Lower leg skin (tissue), 4 donors: ENCODE measurements at places on chromosomes 7 and 10. TPM values are rescaled to one million over a fixed set of nuclear protein-coding genes. Genes with fewer than 3 reads are reported as not detected.

- no peak for DNase-seq
Observed at GRCh38 chr7:153657182-153657800, 394.9 kb upstream of the DPP6 start.

- DNase-seq: no peak
Observed at GRCh38 chr7:111676811-111677210, 114.5 kb upstream of the IMMP2L start.

- no peak for DNase-seq
Observed at GRCh38 chr10:28744069-28744768, 66.9 kb downstream of the BAMBI start.

- no peak for DNase-seq
Observed at GRCh38 chr7:138903186-138903820, 77.9 kb downstream of the KIAA1549 start.

DNA sequence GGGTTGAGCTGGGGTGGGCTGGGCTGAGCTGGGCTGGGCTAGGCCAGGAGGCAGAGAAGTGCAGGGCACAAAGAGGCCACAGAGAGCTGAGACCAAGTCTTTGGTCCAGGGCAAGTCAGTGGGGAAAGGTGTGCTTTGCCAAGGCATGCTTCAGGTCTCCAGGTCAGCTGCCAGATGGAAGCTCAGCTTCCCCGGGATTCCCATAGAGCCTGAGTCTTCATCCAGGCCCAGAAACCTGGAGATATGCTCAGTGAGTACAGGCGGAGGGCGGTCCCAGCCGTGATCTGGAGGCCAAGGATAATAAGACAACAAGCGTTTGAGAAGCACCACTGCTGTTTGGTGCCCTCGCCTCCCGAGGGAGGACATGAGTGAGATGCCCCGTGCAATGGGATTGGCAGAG, 4.7 kb upstream of the CALN1 start:
- DNase-seq: no peak

DNA sequence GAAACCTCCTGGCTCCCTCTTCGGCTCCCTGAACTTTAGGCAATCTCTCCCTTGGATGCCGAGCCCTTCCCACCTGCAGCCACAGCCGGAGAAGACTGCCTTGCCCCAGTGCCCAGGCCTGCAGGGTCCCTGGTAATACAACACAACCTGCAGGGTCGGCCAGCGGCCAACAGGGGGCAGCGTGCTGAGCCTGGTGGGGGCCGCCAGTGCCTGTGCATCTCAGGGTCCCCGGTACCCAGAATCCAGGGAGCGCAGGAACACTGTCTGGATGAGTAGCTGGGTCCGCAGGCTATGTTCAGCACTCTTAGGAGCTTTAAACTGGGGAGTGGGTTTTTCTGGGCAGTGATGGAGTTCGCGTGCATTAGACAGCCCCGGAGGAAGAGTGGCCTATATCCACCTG, 17.5 kb upstream of the C10orf71 start:
- no peak for DNase-seq

DNA sequence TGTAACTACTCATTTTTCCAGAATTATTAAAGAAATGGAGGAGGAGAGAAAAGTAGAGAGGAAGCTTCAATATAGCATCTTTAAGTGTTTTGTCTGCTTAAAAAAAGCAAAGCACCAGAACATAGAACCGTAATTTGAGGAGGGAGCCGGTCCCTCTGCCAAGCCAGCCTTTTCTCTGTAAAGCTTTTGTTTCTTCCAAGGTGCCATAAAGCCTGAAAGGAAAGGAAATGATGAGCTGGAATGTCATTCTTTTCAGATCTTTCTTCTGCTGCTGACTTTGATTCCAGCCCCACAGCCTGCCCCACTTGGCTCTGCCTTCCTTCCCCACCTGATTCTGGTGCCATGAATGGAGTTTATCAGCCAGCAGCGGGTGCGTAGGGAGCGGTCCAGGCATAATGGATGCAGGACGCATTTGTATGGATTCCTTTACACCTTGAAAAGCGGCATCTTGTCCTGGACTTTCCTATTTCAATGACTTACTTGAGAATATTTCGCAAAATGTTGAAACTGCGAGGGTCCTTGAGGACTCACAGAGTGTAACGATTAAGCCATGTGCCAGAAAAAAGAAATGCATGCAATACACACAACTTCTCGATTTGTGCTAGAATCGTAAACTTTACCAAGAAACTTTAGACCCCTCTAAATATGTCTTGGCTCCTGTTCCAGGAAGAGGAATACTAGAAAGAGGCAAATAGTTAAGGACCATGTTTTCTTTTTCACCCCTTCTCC, 569.5 kb upstream of the MGMT start:
- DNase-seq: no peak

DNA sequence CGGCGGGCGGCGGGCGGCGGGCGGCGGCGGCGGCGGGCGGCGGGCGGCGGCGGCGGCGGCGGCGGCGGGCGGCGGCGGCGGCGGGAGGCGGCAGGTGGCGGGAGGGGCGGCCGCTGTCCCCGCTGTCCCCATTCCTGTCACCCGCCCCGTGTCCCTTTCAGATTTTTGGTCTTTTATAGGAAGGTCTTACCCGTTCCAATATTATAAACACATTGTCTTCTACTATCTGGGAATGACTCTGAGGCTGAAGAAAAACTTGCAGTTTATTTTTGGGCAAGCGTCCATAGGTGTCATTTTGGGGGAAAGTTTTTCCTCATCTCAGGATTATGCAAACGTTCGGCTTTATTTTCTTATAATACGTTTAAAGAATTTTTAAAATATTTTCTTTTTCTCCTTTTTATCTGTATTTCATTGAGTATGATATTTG, 578 bp downstream of the ZNF713 start:
- no peak for DNase-seq

- no peak for DNase-seq
Observed at GRCh38 chr10:97426776-97427570, 982 bp downstream of the PGAM1 start.

- DNase-seq: no peak
Observed at GRCh38 chr7:43628431-43628830, 45.5 kb downstream of the STK17A start.

- peak; percentile 39 for DNase-seq
Observed at GRCh38 chr10:95333997-95334804, 43.4 kb upstream of the PDLIM1 start.

- peak; percentile 38 for DNase-seq
Observed at GRCh38 chr10:86757113-86757972, 924 bp downstream of the BMPR1A start.

GRCh38 chr7:143518941-143519340, 41.3 kb downstream of the TAS2R41 start:
- no peak for DNase-seq

DNA sequence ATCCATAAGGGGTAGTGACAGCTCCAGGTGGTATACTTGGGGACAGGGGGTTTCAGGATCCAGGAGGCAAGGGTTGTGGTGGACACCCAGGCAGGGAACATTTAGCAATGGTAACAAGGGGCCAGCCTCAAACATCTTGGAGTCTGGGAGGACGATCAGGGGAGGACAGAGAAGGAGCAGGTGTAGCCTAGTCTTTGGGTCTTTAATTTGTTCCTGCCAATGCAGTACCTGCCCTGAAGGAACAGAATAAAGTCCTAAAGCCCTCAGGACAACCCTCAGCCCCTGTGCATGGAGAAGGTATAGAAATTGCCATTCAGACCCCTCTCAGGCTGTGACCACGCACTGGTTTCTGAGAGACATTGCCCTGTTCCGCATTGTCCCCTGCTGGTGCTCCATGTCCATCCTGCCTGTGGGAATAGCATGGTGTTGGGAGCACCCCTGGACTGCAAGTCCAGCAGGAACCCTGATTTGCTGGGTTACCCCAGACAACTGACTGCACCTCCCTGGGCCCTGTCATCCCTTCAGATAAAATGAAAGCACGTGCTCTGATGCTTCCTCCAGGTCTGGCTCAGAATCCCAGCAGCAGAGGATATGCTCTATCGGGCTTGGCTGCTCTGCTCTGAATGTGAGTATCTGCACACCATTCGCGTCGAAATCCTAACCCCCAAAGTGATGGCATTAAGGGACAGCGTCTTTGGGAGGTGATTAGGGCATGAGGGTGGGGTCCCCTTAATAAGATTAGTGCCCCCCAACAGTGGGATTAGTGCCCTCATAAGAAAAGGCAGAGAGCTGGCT, 24.2 kb downstream of the DDC start:
- no peak for DNase-seq

DNA sequence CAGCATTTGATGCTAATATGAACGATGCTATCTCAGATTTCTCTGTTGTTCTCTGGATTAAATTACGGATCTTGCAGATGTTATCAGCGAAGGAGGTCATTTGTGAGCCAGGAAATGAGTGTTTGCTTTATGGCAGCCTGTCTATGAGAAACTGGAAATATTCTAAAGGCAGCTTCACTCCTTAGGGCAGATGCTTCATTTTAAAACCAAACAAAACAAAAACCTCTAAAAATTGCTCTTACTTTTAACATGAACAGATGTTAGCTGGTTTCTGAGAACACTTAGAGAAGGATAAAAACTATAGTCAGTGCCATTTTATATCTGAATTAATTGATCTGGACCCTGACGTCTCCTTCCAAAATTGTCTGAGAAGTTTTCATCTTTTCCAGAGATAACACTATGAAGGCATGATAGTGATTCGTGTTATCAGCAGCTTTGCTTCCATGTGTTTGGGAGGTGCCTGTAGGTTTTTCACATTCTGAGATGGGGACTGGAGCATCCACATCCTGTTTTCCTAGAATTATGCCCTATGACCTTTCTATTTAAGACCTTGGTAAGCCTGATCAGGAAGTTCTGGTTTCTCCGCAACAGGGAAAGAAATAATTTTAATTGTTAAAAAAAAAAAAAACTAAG, 53.1 kb downstream of the CPED1 start:
- DNase-seq: no peak

DNA sequence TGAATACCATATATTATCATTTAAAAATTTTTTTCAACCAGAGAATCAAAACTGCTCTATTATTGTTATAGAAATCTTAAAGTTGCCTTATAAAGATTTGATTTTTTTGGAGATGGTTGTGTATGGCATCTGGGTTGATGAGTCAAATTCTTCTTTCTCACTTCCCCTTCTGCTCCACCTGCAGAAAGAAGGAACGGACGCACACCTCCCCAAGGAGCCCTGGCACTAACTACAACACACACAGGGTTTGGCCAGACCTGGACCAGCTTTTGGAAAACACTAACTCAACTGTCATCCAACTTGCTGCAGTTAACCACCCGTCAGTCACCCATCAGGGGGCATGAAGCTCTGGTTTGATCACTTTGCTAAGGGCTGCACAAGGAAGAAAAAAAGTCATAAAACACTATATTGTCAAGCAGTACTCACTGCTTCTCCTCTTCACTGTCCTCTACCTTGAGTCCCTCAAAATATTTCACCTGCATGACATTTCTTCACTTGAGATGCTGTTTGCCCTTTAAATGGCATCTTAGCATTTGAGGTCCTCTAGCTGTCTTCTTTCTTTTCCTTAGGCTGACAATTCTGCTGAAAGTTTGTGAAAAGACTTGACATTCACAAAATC, 266.7 kb upstream of the PHF14 start:
- DNase-seq: no peak

DNA sequence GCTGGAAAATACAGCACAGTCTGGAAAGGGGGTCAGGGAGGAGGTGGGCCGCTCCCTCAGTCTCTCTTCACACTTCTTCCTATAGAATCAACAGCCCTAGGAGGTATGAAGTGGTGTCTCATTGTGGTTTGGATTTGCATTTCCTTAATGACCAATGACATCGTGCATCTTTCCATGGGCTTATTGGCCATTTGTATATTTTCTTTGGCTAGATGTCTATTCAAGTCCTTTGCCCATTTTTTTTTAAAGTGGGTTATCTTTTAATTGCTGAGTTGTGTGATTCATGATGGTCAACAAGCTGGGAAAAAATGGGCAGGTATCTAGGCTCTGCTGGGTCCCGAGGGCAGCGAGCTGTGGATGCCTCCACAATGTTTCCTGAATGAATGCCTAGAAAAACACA, 29.1 kb downstream of the TMEM130 start:
- no peak for DNase-seq

- DNase-seq: no peak
Observed at GRCh38 chr10:132399117-132400035, 2.4 kb downstream of the PWWP2B start.

DNA sequence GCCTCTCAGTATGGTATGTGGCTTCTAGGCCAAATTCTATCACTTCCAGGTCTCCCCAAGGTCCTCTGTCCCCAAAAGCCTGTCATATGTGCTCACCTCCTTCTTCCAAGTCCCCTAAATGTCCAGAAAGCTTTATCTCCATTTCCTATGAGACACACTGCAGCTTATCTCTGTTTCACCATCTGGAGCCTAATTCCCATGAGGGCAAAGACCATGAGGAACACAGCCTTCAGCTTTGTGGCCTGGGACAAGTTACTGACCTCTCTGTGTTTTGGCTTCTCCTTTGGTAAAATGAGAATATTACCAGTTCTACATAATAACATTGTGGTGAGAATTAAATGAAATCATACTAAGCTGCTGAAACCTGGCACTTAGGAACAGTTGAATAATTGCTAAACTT, 19.2 kb downstream of the ST8SIA6 start:
- no peak for DNase-seq

GRCh38 chr10:6037422-6037821, 24.7 kb downstream of the IL2RA start:
- DNase-seq: no peak

- DNase-seq: no peak
Observed at GRCh38 chr7:92997719-92998118, 120.1 kb downstream of the SAMD9 start.

A1CF gene
- total RNA-seq: not detected

ELAPOR2 gene
- total RNA-seq: 8.0 TPM

SLC18A3 gene
- total RNA-seq: not detected

ATE1 gene
- 20.9 TPM for total RNA-seq

TIMM23B gene
- total RNA-seq: 13.7 TPM

LDB3 gene
- 0.72 TPM for total RNA-seq

AHCYL2 gene
- total RNA-seq: 45.8 TPM

NUPR2 gene
- total RNA-seq: 6.1 TPM

DNAH11 gene
- 5.8 TPM for total RNA-seq
